ENCODE measurements at places on chromosomes 12 and 14. TPM values are rescaled to one million over a fixed set of nuclear protein-coding genes. Genes with fewer than 3 reads are reported as not detected.

DNA sequence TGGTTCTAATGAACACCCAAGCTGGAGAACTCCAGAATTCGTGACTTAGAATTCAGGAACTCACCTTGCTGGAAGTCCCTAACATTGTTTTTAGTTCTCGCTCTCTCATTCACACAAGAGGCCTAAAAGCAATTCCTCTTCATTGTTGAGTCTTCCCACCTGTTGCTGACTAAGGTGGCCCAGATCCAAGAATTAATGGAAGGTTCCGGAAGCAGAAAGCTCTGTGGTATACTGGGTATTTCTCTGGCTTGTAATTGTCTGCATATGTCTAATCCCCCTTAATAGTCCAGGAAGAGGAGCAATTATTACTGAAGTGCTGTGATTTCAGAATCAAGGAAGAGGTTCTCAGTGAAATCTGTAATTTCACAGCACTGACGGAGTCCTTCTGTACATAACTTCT is 31.4 kb downstream of the TMEM233 start:
- DNase-seq: no peak

- no peak for DNase-seq
Measured at GRCh38 chr14:64636208-64636979, 67.8 kb upstream of the PLEKHG3 start.

GRCh38 chr12:9148926-9149325 is 33.2 kb upstream of the A2M start:
- no peak for DNase-seq

The OR11H12 gene
- total RNA-seq: not detected

DNA sequence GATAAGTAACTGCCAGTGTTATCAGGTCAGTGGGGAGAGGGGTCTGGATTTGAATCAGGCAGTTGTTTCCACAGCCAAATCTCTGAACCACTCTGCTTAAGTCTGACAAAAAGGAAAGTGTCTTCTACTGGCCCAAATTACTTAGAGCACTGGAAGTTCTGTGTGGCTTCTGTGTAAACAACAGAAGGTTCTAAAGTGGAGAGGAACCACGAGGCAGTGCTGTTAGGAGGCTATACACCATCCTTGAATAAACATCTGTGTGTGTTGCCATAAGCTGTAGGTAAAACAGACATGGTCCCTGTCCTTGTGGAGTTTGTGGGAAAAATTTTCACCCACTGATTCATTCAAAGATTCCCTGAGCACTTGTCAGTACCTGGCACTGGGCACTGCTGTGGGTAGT is 50.0 kb downstream of the GALNT4 start:
- no peak for DNase-seq

DNA sequence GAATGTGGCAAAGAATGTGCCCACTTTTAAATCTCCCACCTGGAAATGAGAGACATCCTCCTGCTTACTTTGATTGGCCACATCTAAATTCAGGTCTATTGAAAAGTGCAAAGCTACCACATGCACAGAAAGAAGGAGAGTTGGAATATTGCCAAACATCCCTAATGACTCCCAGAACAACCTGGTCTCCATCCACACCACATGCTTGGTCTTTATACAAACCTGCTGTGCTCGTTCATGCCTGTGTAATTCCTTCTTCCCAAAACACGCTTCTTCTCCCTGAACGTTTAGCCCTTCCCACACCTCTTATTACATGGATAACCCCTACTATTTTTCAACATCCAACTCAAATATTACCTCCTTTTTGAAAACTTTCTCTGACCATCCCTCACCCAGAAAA is 66.2 kb upstream of the BCL2L14 start:
- no peak for DNase-seq

The ACSM4 gene
- not detected for total RNA-seq

- DNase-seq: no peak
Measured at GRCh38 chr14:69485701-69486100, 1.2 kb downstream of the PLEKHD1 start.

DNA sequence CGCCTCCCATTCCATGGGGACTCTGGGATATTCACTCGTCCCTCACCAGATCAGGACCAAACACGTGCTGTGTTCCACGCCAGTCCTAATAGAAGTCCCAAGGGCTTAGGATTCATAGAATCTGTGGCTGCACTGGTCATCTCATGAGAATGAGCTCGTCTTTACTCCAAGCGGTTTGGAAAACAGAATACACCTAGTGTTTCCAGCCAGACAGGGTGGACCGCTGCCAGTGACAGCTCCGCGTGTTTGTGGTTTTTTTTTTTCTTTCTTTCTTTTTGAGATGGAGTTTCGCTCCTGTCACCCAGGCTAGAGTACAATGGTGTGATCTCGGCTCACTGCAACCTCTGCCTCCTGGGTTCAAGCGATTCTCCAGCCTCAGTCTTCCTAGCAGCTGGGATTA is 75.1 kb downstream of the GLT1D1 start:
- DNase-seq: no peak

- DNase-seq: no peak
Measured at GRCh38 chr12:102564026-102564425, 83.7 kb upstream of the IGF1 start.

- no peak for DNase-seq
Measured at GRCh38 chr12:104846056-104846767, 111.9 kb downstream of the SLC41A2 start.

GRCh38 chr12:59710964-59711363 is 115.1 kb downstream of the SLC16A7 start:
- no peak for DNase-seq

The NEUROD4 gene
- not detected for total RNA-seq

DNA sequence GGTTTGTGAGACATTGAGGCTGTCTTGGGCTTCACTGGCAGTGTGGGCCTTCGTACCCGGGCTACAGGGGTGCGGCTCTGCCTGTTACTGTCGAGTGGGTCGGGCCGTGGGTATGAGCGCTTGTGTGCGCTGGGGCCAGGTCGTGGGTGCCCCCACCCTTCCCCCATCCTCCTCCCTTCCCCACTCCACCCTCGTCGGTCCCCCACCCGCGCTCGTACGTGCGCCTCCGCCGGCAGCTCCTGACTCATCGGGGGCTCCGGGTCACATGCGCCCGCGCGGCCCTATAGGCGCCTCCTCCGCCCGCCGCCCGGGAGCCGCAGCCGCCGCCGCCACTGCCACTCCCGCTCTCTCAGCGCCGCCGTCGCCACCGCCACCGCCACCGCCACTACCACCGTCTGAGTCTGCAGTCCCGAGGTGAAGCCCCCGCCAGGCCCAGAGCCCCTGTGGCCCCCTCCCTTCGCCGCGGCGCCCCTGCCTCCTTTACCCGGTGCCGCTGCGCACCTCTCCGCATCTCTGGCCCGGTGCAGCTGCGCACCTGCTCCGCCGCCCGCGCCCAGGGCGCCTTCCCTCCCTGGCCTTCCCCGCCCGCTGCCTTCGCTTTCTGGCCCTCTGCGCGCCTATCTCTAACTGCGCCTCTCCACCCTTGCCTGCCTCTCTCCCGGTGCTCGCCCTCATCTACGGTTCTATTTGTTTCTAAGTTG is at the start of gene ENO2:
ENO2 (plus strand) TSS at position 335 of the 701 bp plus-strand sequence. CDS start 1,253 bp downstream, outside the sequence.
- DNase-seq: no peak

DNA sequence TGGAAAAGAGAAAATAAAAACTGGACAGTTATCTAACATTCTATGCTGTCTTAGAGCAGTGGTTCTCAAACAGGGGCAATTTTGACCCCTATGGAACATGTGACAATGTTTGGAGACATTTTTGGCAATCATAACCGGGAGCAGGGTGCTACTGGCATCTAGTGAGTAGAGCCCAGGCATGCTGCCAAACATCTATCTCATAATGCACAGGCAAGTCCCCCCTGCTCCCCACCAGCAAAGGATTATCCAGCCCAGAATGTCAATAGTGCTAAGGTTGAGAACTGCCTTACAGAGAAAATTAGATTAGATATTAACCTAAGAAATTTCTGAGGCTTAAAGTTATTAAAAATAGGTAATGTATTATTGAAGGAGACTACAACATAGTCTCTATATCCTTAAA is 22.9 kb upstream of the CATSPERB start:
- DNase-seq: no peak

The AP1G2 gene
- total RNA-seq: 49.5 TPM

- DNase-seq: no peak
Measured at GRCh38 chr12:92912052-92912451, 17.0 kb downstream of the EEA1 start.

DNA sequence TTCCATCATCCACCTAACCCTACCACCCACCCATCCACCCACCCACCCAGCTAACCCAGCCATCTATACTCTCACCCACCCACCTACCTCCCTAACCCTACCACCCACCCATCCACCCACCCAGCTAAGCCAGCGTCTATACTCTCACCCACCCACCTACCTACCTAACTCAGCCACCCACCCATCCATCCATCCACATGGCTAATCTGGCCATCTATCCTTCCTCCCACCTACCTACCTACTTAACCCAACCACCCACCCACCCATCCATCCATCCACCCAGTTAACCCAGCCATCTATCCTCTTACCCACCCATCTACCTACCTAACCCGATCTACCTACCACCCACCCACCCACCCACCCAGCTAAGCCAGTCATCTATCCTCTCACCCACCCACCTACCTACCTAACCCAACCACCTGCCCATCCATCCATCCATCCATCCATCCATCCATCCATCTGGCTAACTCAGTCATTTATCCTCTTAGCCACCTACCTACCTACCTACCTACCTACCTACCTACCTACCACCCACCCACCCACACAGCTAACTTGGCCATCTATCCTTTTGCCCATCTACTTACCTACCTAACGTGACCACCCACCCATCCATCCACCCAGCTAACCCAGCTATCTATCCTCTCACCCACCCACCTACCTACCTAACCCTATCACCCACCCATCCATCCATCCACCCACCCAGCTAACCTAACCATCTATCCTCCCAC is 44.1 kb downstream of the RFLNA start:
- no peak for DNase-seq

- no peak for DNase-seq
Measured at GRCh38 chr12:45050751-45051571, at the start of gene DBX2. TSS of gene DBX2 (minus strand) at chr12:45051099. CDS start at chr12:45050927, 172 bp downstream.
